Activated T-cell treated with anti-CD3 and anti-CD28 coated beads for 24 hours (primary cell): ENCODE measurements at places on chromosomes 1 and 21.

DNA sequence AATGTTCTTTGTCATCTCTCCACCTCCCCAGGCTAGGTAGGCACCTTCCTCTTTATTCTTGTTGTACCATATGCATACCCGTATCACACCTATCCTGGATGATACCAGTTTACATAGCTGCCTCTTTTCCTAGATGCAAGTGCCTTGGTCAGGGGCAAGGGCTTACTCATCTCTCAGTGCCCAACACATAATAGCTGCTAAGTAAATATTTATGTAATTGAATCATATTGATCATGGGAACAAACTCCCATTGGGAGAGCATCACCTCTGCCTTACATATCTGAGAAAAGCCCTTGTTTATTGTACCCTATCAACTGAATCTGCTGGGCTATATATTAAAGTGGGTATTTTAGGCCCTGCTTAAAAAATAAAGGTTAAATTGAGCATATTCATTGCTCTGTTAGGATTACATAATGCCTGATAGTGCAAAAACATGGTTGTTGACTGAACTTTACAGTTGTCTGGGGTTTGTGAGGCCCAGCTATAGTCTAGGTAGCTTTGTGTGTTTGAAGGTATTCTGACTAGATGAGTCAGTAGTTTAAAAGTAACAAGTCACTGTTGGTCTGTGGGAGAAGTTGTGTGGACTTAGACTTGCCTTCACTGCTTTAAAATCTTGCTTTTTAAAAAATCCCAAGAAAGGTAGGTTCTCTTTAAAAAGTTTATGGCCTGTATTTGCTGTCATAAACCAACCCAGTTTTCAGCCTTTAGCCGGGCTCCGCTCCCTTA lies 82.6 kb downstream of the OLFML2B start:
- DNase-seq, result no peak

GRCh38 chr1:192104852-192105251 lies 53.4 kb upstream of the RGS18 start:
- no peak for DNase-seq

DNA sequence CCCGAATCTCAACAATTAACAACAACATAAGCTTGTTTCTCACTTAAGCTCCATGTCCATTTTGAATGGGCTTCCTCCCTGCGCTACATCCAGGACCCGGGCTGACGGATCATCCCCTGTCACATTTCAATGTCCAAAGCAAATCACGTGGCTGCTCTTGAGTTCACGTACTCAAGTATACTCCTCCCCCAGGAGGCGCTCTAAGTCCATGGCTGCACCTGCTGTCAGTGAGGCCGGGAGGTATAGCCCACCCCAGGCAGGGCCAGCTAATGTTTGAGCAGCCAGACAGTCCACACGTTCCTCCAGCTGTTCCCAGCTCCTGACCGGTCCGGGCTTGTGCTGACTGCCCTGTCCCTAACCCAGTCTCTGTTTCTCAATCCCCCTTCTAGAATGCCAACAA lies 220.8 kb downstream of the SLC35F3 start:
- DNase-seq, result peak; percentile 8

DNA sequence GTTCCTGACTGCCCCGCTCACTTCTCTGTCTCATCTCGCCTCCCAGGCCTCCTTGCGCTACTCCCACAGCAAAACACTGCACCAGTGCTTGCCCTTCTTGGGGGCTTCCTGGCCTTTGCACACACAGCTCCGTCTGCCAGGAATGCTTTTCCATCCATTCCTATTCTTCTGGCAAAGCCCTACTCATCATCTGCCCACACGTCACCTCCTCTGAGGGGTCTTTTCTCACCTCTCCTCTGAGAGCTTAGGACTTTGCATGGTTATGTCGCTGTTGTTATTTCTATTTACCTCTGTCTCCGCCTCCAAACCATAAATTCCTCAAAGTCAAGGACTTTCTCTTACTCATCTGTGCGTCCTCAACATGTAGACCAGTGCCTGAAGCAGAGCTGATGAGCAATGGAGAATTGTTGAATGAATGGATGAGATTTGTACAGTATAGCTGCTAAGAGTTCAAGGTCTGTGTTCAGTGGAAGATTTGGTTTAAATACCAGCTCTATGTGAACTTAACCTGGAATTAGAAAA lies 26.4 kb upstream of the BTG2 start:
- DNase-seq, result no peak

DNA sequence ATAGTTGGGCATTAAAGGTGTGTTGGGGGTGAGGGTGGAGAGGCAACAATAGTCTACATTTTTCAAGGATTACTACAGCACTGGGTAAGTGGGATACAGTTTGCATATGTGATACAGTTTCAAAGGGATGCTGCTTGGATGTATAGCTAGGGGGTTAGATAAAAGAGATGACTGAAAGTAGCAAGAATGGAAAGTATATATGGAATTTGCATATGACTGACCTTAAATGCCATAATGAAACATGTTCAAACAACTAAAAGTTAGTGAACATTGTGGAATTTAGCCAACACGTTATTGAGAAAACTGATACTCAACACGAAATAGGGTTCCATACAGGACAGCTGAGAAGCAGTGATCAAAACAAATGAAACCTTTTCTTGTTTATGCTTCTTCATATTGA lies 124.8 kb upstream of the CHRM3 start:
- DNase-seq, result no peak

DNA sequence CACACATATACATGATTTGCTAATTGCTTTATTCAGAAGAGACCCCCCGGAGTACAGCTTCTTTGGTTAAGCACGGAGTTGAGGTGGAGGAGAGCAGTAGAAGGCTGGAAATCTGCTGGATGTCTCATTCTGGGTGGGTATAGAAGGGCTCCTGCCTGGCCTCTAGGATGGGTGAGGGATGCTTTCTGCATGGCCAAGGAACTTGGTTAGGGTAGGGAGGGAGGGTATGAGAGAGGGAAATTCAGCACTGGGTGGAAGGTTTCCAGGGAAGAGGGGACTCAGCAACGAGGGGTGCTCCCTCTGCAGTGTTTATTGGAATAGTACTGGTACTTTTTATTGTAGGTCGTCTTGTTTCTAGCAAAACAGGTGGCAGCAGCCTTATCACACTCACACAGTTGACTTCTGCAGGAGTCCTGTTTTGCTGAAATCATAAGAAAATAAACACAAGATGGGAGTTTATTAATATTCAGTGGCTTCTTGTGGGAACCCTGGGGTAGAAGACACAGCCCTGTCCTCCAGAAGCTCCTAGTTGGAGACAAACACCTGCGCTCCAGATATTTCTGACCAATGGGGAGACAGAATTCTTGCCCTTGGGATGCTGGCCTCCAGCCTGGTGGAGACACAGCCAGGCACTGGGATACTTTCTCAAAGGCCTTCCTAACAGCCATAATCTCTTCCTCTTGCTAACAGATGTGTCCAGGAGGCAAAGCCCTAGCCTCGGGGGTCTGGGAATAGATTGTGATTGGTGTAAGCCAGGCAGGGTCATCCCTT lies 3.8 kb downstream of the PLA2G2A start:
- no peak for DNase-seq

DNA sequence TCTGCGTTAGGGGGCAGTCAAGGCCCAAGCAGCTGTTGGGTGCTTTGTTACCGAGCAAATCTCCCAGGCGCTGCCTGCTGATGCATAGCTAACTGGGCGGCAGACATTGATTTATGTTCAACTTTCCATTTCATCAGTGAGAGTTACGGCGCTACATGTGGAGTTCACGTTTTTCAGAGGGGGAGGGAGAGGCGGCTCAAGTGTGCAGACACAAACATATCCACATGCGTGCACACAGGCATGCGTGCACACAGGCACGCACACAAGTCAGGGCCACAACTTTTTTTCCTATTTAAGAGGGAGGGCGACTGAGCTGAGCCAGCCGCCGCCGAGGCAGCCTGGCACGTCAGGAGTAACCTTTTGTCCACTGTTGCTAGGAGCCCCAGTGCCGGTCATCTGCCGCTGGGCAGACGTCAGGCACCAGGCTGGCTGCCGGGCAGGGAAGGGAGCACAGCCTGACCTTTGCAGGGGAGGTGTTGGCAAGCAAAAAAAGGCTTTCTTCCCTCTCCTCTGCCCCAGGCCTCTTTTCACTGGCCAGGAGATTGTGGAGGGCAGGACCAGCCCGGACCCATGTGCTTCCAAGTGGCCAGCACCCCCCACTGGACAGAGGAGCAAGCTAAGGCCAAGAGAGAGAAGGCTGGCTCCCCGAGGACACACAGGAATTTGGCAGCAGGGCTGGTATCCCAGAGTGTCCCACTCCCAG lies 73.3 kb downstream of the MRPL37 start:
- no peak for DNase-seq

DNA sequence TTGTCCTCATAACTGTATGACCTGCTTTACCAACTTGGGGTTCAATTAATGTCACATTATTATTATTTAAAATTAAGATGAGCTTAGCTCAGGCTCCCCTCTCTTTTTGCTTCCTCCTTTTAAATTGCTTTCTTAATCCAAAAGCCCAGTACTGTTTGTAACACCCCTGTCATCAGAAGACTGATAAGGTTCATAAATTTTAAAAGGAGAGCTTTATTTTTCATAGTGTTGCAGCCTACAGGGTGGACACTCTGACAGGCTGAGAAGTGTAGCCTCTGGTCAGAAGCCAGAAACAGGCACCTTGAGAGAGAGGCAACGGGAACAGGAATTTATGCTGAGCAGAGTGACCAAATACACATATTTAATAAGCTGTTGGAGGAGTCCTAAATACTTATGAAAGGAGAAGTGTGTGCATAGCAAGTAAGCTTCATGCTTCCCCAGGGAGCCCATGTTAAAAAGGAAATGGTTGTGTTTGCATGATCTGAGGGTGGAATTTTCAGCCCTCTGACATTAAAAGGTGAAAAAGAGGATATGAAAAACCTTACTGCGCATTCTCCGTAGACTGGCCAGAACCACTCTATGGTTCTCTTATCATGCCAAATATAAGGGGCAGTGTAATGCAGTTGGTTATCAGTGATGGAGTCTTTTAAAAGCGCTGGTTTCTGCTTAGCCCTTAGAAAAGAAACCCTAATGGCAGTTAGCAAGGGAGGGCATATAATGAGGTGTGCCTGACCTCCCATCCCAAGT lies 30.5 kb upstream of the FGGY start:
- no peak for DNase-seq
